ENCODE measurements at places on chromosomes 16 and 17.

- DNase-seq, result peak; percentile 48
Observed at GRCh38 chr17:55273579-55274354, 9.0 kb downstream of the HLF start.

- DNase-seq, result no peak
Observed at GRCh38 chr16:980595-980854, 1.0 kb upstream of the SOX8 start.

DNA sequence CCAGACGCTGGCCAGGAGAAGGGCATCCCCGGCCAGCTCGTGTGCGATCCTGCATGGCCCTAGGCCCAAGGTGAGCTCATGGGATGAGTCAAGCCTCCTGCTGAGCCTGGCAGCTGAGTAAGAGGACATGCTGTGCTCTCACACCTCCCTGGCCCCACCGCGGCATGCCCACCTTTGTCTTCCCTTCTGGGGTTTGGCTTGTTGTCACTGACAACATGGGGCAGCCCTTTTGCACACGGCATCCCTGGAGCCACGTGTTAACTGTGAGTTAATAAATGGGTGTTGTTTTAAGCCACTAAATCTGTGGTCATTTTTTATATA is 8.9 kb upstream of the TNS4 start:
- no peak for DNase-seq

- DNase-seq, result no peak
Observed at GRCh38 chr17:53819956-53820355, 2.8 kb upstream of the KIF2B start.

DNA sequence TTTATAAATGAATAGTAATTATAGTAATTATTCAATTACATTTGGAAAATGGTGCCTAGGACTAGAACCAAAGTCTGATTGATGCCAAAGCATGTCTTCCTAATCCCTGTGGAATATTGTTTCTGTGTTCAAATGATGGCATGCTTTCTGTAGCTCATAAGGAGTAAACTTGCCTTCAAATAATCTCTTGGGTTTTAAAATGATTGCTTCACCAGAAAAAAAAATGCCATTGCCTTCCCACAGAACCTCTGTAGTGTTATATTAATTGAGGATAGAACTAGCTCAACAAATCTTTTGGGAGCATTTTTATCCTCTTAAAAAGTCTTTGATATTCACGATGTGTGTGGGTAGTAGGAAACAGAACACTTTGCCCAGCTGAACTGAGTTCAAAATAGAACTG is 7.7 kb upstream of the TMEM100 start:
- DNase-seq, result no peak

GRCh38 chr16:57361404-57361803 is 2.8 kb downstream of the CCL22 start:
- no peak for DNase-seq

- DNase-seq, result peak; percentile 28
Observed at GRCh38 chr16:14024283-14024682, 46.8 kb upstream of the MRTFB start.

DNA sequence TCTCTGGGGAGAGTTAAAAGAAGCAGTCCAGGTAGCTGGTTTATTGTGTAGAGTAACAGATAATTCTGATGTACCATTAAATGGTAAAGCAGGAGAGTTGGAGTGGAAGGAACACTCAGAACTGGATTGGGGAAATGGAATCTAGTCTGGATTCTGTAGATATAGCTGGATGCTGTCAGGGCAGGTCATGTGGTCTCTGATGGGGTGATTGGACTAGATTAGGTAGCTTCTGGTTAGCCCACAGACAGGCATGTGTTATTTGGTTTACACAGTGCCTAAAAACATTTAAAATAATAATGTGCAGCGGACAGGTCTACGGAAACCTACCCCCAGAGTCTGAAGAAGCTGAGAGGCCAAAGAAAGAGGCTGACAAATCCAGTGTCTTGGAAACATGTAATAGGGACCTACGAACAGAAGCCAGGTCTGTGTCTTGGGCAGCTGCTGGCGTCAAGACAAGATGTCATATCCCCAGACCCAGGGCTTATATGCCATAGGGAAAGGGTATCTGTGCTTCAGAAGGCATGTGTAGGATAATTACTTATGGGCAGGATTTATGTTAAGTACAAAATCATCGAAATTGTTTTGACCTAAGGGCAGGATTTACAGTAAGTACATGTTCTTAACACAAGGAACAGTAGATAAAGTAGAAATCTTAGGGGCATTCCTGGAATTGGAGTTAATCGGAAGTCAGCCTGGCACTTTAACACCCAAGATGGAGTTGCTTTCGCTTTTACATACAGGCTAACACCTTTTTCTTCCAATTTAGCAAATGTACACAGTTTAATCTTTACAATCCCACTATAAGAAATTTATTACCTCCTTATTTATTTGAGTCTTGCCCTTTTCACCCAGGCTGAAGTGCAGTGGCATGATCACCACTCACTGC is 12.4 kb downstream of the LUC7L3 start:
- DNase-seq, result no peak

GRCh38 chr16:71338632-71339031 is 19.9 kb upstream of the CALB2 start:
- no peak for DNase-seq

GRCh38 chr16:27483624-27484023 is 66.1 kb downstream of the GTF3C1 start:
- no peak for DNase-seq

GRCh38 chr16:12965274-12965804 is 63.9 kb downstream of the SHISA9 start:
- no peak for DNase-seq

- peak; percentile 89 for DNase-seq
Observed at GRCh38 chr17:81977211-81977808, at the start of gene ASPSCR1. TSS of gene ASPSCR1 (plus strand) at chr17:81977629. CDS start at chr17:81977647, 18 bp downstream.

GRCh38 chr17:35876534-35876933 is 3.6 kb downstream of the CCL5 start:
- DNase-seq, result no peak

DNA sequence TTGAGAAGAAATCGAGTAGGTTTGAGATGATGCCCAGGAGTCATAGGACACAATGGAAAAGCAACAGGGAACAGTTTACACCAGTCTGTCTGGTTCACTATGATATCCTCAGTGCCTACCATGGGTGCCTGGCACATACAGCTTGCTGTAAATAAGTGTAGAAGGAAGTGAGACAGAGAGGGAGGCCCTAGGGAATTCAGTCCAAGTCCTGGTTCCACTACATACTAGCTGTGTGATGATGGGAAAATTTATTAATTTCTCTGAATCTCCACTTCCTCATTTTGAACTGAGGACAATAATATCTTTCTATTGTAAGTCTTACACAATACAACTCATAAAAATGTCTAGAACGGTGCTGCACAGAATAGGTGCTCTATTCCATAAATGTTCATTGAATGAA is 53.3 kb upstream of the LYRM9 start:
- DNase-seq, result no peak

GRCh38 chr16:54454616-54455015 is 168.0 kb upstream of the IRX3 start:
- no peak for DNase-seq

DNA sequence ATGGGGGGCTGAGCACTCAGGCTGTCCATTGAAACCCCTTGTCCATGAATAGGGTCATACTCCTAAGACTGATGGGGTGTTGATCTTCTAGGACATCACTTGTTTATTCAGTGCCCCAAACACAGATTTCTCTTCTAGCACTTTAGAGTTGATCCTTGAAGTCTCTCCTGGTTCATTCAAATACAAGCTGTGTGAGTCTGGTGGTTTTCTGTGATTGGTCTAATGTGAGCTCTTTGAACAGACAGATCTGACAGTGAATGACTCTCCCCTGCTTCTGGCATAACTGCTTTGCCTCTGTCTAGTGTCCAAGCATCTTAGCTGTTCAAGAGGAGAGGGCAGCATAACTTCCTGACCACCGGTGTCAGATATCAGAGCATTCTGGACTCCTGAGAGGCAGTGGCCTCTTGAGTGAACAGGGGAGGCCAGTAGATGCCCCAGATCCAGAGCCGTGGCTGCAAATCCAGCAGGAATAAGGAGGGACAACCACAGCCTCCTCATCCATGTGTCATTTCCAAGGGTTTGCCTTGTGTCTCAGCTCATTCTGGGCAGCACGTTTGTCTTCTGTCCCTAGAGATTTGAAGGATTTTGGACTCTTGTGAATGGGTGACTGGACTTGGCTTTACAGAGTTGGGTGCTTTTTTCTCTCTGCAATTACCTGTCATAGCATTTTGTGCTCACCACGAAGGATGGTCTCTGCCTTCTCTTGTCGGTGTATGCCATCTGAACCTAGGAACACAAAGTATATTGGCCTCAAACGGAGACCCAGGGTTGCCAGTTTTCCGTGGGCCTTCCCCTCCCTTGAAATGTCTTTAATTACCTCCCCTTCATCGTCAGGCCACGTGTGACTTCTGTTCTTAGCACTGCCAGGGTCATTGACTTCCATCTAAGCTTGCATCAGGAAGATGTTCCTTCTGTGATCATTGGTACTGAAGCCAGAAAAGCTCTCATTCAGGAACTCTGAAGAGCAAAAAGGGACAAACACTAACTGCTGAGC is 13.9 kb upstream of the CLEC18C start:
- no peak for DNase-seq

DNA sequence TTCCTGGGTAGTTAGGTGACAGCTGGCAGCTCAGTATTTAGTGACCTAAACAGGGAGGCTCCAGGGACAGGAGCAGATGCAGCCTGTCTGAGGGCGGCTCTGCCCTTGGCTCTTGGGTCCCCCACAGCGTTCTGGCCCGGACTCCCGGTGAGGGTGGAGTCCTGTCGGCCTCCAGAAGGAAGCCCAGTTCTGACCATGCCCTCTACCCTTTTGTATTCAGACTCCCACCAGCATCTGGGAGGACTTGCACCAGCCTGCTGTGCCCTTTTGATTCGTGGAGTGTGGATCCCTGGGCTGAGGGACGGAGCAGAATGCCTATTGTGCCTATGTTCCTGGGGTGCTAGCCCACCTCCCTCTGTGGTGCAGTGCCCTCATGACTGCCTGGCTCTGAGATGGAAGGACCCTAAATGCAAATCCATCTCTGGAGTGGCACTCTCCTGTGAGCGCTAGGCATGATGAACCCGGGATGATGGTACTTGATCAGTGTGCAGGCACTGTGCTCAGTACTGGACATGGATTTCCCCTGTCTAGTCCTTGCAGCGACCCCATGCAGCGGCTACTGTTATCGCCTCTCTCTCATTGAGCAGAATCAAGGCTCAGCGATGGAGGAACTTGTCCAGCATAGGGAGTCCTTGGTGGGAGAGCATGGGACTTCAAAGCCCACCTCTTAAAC is 123.1 kb downstream of the SNX29 start:
- no peak for DNase-seq

- peak; percentile 70 for DNase-seq
Observed at GRCh38 chr17:35684055-35684802, 47.2 kb upstream of the RASL10B start.

Measured in AG10803 (cell line).